Naive B cell (primary cell): ENCODE measurements at places on chromosomes 7 and 10. TPM values are rescaled to one million over a fixed set of nuclear protein-coding genes. Genes with fewer than 3 reads are reported as not detected.

Gene RTKN2
- 0.04 TPM for polyA plus RNA-seq

Gene SERPINE1
- not detected for polyA plus RNA-seq

Gene GRID2IP
- 0.08 TPM for polyA plus RNA-seq

Gene ETV1
- not detected for polyA plus RNA-seq

Gene MGAM2
- polyA plus RNA-seq, result not detected

Gene TMEM229A
- polyA plus RNA-seq, result not detected

Gene LIPJ
- polyA plus RNA-seq, result not detected

Gene LANCL2
- polyA plus RNA-seq, result 7.4 TPM

Gene SUN3
- polyA plus RNA-seq, result 1.0 TPM

Gene ANKRD30A
- not detected for polyA plus RNA-seq

Gene ZPBP
- not detected for polyA plus RNA-seq

Gene KCP
- 0.78 TPM for polyA plus RNA-seq

Gene HDAC9
- polyA plus RNA-seq, result 122 TPM

Gene RSU1
- polyA plus RNA-seq, result 101 TPM

Gene MPP7
- polyA plus RNA-seq, result 4.5 TPM

Gene NEUROG3
- polyA plus RNA-seq, result not detected

Gene HIBADH
- 27.3 TPM for polyA plus RNA-seq

Gene NEUROD6
- polyA plus RNA-seq, result not detected

Gene SUN1
- 48.5 TPM for polyA plus RNA-seq

Gene WEE2
- polyA plus RNA-seq, result not detected

Gene DENND2A
- 0.30 TPM for polyA plus RNA-seq

Gene PHKG1
- polyA plus RNA-seq, result 0.63 TPM

Gene LRRD1
- polyA plus RNA-seq, result not detected

Gene C10orf105
- not detected for polyA plus RNA-seq

Gene GBX1
- not detected for polyA plus RNA-seq

Gene PIP
- polyA plus RNA-seq, result not detected

Gene ANKIB1
- polyA plus RNA-seq, result 5.3 TPM

Gene MRC1
- polyA plus RNA-seq, result not detected

Gene LRIT1
- polyA plus RNA-seq, result not detected

Gene OR9A2
- polyA plus RNA-seq, result not detected

Gene CDK14
- 45.0 TPM for polyA plus RNA-seq

Gene TBX20
- not detected for polyA plus RNA-seq

Gene ATP5MK
- polyA plus RNA-seq, result 364 TPM

Gene PRKCQ
- polyA plus RNA-seq, result not detected

Gene OR2A12
- polyA plus RNA-seq, result not detected

Gene ECHDC3
- 1.1 TPM for polyA plus RNA-seq

Gene CAMK1D
- polyA plus RNA-seq, result 31.3 TPM

Gene PRSS37
- polyA plus RNA-seq, result not detected

Gene ATOH7
- polyA plus RNA-seq, result not detected

Gene BTBD16
- polyA plus RNA-seq, result not detected

Gene HHEX
- polyA plus RNA-seq, result 191 TPM

Gene TFPI2
- not detected for polyA plus RNA-seq

Gene CYP3A4
- polyA plus RNA-seq, result not detected

Gene PCLO
- not detected for polyA plus RNA-seq

Gene TMEM139
- polyA plus RNA-seq, result 0.32 TPM

Gene CFAP58
- polyA plus RNA-seq, result not detected

Gene IFIT1
- polyA plus RNA-seq, result 3.8 TPM

Gene TAS2R4
- not detected for polyA plus RNA-seq

Gene FKBP6
- polyA plus RNA-seq, result not detected
